ENCODE measurements at places on chromosomes 1 and 21.

- no peak for DNase-seq
Observed at GRCh38 chr1:245583575-245584330, 429.0 kb downstream of the KIF26B start.

DNA sequence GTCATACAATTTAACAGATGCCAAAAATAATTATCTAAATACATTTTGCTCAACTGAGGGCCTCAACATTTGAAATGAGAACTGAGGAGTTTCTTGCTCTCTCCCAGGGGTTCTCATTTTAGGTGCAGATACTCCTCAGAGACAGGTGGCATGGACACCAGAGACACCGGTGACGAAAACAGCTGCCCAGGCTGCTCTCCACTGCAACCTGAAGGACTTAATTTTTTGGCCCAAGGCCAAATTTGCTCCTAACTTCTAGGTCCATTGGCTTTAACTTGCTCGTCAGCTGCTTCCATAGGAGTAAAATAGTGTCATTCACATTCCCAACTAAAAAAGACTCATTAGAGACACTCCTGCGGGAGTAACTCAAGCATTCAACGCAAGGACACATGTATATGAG, 87.0 kb downstream of the NRIP1 start:
- no peak for DNase-seq

DNA sequence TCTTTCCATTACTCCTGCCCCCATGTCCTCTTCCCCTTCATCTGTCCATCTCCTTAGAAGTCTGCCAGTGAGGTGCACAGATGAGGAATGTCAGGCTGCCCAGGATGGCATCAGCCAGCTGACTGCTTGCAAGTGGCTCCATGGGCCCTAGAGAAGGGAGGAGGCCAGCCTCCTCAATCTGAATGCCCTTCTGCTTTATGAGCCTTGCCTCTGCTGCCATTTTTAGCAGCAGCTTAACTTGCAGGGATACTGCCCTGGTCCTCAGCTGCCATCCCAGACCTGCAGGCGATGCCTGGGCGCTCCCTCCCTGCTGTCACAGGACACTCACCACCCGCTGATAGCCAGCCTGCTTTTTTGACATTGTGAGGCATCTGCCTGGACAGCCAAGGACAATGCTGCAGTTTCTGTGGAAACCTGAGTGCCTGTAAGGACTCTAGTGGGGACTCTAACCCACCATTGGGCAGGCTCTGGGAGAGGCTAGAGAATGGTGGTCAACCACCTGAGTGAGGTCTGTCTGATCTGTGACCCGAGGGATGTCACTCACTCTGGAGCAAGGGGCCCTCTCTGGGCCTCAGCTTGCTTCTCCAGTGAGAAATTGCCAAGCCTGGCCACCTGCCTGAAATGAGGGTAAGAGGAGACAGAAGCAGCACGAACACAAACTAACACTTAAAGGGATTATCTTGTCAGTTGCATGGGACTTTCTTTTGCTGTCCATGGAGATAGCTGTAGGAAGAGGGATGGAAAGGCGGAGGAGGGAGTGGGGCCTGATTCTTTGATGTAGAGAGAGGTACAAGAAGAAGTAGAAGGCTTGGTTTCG, 185.0 kb downstream of the MIS18A start:
- DNase-seq = no peak

DNA sequence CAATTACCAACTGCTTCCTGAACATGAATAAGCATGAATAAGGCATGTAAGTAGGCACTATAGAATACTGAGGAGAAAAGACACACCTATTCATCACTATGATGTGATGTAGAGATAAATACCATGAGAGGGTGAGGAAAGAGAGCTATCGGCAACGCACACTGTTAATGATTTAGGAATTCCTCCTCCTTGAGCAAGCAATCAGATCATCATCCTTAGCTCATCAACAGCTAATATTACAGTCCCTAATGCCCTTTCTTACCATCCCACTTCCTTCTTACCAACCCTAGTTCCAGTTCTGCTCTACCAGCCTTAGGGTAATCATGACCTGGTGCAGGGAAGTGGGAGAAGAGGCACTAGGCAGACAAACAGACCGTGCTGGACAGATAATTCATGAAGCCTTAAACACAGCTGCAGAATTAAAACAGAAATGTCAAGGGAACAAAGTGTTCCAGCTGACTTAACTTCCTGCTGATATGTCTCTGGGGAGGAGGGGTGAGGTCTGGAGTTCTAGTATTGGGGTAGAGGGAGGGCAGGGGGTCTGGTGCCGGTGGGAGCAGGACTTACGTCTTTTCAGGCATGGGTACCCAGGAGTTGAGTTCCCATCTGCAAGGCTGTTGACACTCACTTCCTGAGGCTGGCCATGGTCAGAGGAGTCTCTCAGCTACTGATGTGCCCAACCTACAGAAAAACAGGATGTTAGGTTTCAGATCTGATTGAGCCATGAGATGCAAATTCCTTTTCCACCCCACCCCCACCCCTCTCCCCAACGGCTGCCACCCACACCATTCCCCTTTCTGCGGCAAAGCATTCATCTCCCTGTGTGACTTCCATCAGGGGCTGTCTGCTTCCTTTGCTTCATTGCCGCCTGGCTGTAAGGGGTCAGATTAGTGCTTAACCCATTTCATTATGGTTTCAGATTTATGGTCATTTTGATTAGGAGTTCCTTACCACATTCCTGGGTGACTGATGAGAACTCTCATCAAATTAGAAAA, 12.6 kb upstream of the RCSD1 start:
- no peak for DNase-seq

DNA sequence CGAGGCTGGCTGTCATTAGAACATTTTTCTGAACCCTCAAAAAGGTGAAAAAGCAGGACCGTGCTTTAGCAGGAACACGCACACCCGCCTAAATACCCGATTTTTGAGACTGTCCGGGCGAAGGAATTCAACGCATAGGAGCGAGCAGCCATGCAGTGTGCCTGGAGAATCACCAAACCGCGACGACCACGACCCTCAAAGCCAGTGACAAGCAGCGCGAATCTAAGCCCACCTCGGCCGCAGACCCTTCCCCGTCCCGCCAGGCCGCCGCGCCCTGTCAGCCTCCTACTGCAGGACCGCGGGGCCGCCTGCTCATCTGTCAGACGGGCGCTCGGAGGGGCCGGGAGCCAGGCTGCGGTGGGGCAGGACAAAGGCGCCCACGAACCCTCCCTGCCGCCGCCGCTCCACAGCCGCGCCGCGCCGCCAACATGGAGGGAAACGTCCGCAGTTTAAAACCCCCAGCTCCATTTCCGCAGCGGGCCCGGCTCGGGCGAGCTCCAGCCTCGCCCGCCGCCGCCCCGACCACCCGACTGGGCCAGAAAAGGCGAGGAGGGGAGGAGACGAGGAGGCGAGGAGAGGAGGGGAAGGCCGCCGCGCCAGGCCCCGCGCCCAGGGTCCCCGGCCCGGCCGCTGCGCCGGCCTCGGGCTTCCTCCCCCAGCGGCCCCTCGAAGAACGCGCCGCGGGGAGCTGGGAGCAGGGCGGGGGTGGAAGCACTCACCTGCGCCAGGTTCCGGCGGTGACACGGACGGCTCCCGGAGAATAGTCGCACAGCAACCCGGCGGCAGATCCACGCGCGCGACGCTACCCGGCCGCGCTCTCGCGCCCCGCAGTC, at the start of gene LBR:
LBR (minus strand) TSS at position 804 of the 833 bp plus-strand sequence. CDS start 3,963 bp downstream, outside the sequence.
- DNase-seq = no peak

DNA sequence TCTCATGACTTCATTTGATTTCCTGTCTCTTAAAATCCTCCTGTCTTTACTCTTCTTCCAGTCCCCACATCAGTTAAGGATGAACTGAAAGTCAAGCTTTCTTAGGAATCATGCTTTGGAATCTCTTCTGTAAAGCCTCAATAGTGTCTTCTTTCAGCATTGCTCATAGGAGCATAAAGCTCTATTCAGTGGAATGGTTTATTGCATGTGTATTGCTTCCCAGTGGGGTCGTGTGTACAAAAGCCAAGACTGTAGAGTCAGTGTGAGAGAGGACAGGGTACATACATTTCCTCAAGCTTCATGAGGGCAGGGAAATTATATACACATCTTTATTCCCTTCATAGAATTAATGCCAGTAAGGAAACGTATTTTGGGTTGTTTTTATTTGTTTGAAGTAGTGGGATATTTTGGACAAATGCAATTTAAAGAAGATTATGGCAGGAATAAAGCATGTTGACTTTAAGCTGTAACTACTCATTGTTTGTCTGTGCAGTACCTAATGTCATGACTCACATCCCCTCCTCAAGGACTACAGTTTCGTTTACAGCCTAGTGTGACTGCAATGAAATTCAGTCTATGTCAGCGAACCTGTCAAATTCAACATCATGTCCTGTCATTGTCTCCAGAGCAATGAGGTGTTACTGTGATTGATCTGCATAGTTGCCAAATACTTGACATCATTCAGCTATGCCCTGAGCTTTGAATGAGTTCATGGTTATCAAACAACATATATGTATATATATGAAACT, 2164.2 kb downstream of the NCAM2 start:
- no peak for DNase-seq

DNA sequence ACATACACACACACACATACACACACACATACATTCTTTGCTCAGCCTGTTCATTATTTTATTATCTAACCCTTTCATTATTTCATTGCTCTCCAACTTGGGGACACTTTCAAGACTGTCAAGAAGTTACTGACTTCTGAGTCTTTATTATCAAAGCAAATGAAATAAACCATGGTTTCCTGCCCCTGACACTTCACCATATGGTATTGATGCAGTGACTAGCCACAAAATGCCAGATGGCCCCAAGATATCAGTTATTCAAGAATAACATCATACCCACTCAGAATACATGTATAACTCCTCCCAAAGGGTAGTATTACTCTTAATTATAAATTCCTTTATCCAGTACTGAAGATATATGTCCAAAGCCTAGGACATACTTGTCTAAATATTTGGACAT, 197.3 kb downstream of the MRPL39 start:
- DNase-seq = no peak

DNA sequence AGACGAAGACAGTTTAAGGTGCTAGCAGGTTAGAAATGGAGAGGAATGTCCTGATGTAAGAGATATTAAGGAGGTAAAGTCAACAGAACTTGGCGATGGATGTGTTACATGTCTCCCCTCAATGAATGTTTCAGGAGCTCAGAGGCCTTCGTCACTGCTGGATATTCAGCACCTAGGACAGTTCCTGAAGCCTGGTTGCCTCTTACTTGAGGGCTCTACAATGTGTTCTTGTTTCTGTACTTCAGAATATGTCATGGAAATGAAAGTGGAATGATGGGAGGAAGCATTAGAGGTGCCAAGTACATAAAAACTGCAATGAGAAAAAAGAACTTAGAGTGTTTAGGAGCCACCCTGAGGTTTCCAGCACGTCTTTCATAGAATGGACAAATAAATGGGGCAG, 17.7 kb downstream of the TNR start:
- DNase-seq = no peak

DNA sequence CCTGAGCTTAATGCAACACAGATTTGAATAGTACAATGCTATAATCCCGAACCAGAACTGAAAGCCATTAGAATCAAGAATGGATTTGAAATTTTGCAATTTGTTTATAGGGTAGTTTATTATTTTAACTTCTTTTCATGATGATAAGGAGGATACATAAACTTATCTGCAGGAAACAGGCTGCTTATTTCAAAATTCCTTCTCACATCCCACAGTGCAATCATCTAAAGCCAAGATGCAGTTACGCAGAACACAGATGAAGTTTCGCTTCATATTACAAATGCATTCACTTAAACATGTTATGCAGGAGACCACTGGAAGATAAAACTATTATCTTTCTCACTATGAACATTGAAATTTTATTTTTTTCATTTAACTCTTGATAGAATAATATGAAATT, 1019.6 kb downstream of the PLA2G4A start:
- DNase-seq = no peak

- DNase-seq = no peak
Observed at GRCh38 chr1:17791480-17791879, 36.3 kb downstream of the ACTL8 start.

GRCh38 chr1:52238887-52239707, 97.2 kb downstream of the ZFYVE9 start:
- no peak for DNase-seq

DNA sequence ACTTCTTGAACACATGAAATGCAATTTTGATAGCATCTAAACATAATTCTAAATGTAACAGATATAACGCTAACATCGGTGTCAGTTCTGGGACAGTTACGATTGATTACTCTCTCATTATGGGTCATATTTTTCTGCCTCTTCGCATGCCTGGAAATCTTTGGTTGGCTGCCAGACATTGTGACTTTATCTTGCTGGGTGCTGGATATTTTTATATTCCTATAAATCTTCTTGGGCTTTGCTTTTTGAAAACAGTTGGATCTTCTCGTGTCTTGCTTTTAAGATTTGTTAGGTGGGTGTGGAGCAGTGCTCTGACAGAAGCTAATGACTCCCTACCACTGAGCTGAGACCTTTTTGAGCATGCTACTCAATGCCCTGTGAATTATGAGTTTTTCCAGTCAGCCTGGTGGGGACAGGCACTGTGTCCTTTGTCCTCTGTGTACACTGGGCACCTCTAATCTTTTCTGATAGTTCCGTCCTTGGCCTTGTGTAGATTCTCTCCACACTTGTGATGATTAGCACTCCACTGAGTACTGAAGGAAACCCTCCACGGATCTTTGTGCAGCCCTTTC, 28.0 kb upstream of the EDARADD start:
- DNase-seq = no peak

GRCh38 chr1:201670517-201670916, 131.6 kb downstream of the NAV1 start:
- DNase-seq = no peak

DNA sequence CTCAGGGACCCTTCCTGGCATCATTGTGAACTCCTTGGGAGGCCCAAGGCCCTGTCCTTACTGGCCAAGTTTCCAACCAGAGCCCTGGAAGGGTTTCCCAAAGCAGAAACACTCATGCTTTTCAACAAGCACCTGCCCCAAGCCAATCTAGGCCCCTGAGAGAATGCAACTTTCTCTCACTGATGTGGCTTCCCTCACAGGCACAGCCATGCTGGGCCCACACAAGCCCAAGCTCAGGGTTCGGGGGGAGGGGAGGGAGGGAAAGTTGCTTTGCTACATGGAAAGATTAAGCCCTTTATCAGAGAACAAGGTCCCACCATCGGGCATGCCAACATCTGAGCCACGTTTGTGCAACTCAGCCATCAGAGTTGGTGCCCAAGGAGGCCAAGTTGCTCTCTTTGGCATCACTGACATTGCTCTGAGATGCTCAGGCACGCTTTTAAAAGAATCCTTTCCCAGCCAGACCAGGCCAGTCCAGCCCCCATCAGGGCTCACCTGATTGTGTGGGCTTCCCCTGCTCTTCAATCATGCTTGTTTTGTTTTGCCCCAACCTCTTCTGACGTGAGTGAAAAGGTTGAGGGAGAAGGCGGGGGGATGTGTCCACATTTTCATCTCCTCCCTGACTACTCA, 43.5 kb downstream of the RIMS3 start:
- no peak for DNase-seq

DNA sequence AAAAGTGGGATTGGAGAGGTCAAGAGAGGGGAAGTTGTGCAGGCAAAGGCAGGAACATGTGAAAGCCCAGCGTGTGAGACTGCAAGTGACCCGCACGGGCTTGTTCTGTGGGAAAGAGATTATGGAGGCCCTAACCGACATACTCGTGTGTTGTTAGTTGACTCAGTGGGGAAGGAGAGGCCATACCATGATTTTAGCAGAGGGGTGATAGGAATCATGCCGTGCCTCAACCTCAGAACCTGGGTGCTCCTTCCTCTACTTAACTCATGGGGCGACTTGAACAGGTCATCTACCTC, 19.3 kb downstream of the PGLYRP3 start:
- DNase-seq = no peak

Data from stimulated activated CD8-positive, alpha-beta memory T cell treated with anti-CD3 and anti-CD28 coated beads, Interleukin-7, amount 100 ng/mL, for 1 hour (primary cell).